Stimulated activated CD8-positive, alpha-beta memory T cell treated with anti-CD3 and anti-CD28 coated beads, Interleukin-2, amount 100 ng/mL, for 1 hour (primary cell): ENCODE measurements at places on chromosomes 11 and 22.
A peak's percentile ranks its signal among the peaks of the same experiment; 100 is the strongest.

DNA sequence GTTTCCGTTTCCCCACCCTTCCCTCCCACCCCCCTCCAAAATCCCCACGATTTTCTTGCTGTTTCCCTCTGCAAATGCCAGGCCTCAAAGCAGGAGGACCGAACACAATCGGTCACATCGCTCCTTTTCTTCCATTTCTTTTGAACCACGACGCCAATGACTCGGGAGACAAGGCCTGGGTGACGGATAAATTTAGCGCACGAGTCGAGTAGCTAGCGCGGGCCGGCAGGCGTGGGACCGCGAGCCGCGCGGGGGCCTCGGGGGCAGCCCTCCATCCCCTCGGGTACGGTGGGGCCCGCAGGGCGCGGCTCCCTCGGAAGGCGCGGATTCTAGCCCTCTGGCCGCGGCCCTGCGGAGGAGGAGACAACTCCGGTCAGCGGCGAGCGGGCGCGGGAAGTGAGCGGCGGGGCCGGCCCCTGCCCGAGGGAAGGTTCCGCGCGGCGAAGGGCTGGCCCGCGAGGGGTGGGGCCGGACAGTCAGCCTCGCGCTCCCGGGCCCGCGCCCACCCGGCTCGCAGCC is 414 bp downstream of the JOSD1 start:
- peak; percentile 3 for DNase-seq

- no peak for DNase-seq
These were observed 1044.7 kb downstream of the BRD1 start for GRCh38 chr22:48782811-48783511.

GRCh38 chr11:125086633-125087296 is 23.7 kb downstream of the SLC37A2 start:
- DNase-seq = no peak

DNA sequence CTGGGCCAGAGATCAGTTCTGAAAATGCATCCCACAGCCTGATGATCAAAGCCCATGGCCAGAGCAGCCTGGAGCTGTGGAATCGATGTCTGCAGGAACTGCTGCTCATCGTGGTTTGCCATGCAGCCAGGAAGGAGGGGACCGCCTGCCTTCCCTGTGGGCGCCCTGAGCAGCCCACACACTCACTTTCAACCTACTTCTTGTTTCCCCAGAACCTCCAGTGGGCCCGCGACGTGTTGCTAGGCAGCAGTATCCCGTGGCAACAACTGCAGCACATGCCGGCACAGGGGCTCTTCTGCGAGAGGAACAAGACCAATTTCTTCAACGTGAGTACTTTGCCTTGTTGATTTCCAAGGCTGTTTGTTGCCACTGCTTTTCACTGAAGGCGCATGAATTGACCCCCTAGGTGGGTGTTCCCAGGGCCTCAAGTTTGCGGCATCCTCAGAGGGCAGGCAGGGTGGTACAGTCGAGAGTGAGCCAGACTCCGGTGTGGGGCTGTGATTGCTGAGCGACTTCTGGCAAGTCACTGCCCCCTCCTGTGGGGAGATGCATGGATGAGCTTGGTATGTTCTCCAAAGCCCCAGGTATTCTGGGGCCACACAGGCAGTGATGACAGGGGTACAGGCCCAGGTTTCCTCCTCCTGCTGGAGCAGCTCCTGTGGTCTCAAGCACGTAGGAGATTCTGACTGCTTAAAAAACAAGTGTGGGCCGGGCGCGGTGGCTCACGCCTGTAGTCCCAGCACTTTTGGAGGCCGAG is 47.0 kb upstream of the SUSD2 start:
- DNase-seq = peak; percentile 68

GRCh38 chr11:22828373-22828772 is 1.2 kb downstream of the SVIP start:
- no peak for DNase-seq

GRCh38 chr11:110527146-110527545 is 97.4 kb downstream of the FDX1 start:
- no peak for DNase-seq

DNA sequence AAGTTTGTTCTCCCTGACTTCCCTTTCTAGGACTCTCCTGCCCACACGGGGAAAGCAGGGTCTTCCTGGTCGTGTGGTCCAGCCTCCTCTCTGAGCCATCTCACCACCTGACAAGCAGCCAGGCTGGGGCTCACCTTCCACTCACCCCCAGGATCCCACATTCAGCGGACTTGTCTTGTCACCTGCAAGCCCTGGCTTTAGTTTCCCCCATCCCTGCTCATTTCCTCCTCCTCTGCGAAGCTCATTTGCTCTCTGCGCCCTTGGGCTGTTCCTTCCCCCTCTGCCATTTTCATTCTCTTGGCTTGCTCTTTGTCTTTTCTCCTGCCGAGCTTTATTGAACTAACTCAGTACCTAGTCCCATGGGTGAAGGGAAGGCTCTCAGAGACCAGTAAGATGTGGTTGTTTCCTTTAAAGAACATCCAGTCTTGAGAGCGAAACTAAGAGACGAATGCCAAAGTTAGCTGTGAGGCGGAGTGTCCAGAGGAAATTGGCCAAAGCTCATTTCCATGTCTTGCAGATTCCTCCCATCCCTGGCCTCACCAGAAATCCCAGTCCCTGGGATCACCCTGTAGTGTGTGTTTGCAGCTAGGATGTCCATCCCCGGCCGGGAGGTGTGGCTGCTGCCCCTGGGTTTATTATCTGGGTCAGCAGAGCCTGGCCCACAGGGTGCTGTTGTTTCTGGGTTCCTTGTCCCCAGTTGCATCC is 2.0 kb downstream of the ST14 start:
- no peak for DNase-seq

- no peak for DNase-seq
These were observed 189.2 kb upstream of the TBCEL start for GRCh38 chr11:120834686-120835210.

- no peak for DNase-seq
These were observed 61.8 kb upstream of the CRTAM start for GRCh38 chr11:122776546-122776945.

DNA sequence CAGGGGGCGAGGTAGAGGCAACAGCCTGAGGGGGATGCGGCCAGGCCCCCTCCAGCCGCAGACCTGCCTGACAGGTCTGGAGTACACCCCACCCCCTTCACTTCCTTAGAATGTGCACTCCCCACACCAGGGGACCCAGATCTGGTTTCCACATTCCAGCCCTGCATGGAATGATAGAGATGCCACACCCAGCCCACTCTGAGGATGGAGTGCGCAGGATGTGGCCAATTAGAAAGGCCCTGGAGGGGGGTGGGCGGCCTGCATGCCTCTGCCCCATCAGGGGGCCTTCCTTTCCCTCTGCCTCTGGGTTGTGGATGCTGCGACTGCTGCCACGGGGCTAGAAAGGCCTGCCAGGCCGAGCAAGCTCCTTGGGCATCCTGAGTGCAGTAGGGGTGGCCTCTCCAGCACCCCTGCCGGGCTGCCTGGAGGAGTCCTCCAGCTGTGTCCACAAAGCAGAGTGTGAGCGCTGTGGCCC is 28.2 kb upstream of the MGAT3 start:
- DNase-seq = no peak

DNA sequence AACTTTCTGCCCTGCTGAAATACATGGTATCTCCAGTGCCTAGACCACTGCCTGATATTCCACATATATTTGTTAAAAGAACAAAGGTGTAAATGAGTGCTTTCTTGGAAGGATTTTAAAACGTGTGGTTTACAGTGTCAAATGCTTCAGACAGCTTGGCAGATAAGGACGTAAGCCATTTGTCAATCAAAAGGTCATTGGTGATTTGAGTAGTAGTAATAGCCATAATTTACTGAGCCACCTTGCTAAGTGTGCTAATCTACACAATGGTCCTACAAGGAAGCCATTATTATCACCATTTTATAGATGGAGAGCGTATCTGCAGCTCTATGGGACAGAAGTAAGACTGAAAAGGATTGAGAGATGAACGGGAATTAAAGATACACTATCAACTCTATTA is 186.8 kb upstream of the MPPED2 start:
- DNase-seq = no peak

DNA sequence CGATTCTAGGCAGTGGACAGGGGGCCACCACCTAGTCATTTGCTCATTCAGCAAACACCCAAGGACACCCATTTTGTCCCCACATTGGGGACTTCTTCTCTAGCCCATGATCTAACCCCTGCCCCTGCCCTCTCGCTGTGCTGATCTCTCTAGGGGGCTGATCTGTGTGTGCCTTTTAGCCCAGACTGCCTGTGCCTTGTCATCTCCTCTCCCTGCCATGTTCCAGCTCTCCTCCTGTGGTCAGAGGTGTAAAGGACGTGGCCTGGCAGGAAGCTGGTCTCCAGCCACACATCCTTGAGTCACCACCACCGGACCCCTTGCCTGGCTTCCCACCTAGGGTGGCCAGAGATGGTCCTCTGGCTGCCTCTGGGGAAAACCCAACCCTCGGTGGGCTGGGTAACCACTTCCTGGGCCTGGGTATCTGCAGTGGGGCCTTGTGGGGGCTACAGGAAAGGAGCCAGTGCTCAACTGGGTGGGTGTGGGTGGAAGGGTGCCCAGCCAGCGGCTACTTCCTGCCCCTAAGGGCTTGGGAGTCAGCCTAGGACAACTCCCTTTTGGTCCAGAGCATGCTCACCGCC is 1.3 kb downstream of the CTSW start:
- DNase-seq = no peak

DNA sequence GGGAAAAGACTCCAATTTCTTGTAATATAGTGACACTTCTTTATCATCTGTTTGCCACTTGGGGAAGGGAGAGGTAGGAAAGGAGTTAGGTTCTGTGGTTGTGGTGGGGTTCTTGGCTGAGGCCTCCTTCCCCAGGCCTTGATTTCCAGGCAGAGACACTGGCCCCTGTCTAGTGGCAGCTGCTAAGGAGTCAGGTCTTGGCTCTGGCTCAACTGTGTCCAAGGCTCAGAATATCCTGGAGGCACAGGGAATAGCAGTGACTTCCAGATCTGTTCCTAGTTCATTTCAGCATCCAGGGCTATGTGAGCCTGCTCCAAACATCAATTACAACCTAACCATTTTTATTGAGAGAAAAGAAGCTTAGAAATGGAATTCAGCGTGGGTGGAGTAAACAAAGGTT is 29.5 kb downstream of the PPFIBP2 start:
- DNase-seq = no peak

- DNase-seq = no peak
These were observed 172.8 kb upstream of the B3GAT1 start for GRCh38 chr11:134584706-134585445.

DNA sequence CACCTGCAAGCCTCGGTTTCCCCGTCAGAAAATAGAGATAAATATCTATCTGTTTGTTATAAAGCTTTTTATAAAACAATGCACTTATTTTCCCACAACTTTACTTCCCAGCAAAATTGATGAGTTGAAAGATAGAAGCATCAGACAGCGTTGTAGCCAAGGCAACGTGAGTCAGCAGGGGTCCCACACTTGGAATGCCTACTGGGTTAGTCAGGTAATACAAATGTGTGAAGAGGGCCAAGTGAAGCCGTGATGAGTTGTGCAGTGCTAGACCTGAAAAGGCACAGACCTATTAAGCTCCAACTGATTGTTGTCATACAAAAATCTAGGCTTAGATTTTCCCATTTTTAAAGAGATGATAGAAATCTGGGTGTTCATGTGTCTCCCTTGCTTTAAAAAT is 118.7 kb downstream of the PGR start:
- no peak for DNase-seq

DNA sequence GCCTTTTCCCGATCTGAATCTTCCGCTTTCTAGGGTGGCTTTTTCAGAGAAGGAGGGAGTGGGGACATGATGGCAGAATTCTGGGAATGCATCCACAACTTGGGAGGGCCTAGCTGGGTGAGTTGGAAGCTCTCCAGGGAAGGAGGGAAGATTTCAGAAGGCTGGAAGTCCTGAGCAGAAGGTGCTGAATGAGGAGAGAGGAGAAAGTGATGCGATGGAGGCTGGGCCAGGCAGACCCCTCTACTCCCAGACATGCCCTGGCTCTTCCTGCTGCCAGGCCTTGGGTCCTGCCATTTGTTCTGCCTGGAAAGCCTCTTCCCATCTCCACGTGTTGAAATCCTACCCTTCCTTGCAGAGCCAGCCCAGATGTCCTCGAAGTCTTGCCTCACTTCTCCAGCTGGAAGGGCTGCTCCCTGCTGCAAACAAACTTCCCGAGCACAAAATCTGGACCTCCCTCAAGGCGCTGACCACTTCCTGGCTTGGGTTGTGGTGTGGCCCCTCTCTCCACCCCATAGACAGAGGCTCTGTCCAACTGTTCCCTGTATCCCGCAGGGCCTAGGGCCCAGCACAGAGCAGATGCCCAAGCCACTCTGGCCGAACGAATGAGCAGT is 16.8 kb downstream of the LRRC32 start:
- no peak for DNase-seq

DNA sequence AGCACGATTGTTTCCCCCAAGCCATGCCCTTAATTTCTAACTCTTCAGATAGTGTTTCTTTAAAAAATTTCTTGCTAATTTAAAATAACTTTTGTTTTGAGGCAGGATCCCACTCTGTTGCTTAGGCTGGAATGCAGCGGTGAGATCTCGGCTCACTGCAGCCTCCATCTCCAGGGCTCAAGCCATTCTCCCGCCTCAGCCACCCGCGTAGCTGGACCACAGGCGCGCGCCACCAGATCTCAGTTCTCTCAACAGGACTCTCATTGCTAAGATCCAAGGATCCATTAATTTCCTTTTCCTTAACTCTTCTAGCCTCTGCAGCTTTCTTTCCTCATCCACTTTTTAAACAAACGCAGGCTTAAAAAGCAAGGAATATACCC is 327 bp upstream of the MED17 start:
- no peak for DNase-seq

DNA sequence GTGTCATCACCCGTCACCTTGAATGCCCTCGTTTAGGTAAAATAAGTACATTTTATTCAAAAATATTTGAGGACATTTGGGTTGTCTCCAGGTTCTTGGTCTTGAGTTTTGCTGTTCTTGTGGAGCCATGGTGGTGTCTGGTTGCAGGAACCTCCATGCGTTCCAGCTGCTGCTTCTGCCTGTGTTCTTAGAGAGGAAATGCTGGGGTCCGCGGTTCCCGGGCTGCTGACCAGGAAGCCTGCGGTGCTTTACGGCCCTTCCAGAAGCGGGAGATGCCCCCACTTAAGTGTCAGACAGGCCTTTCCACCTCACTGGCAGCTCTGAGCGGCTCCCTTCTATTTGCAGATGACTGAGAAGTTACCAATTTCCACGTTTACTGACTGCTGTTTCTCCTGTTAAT is 66.8 kb downstream of the LRP5 start:
- DNase-seq = no peak

DNA sequence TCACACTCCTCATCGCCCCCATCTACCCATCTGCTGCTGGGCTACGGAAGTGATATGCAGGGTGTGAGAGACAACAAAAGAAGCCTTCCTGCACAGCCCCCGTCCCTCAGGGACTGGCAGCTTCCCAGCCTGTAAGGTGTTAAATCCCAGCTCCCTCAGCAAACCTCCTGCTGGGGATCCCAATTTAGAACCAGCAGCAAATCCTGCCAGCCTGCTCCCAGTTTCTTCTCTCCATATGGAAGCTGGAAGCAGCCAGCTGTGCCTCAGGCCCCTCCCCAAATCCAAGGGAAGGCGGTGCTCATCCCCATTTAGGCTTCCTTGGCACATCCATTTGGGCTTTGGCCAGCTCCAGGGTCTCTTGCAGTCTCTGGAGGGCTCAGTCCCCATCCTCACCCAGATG is 47.5 kb downstream of the PAMR1 start:
- no peak for DNase-seq
